ENCODE measurements at places on chromosomes 16 and 17. TPM values are rescaled to one million over a fixed set of nuclear protein-coding genes. Genes with fewer than 3 reads are reported as not detected.
A peak's percentile ranks its signal among the peaks of the same experiment; 100 is the strongest.

Gene ABCA6
- 0.15 TPM for total RNA-seq

Gene PRR35
- total RNA-seq, result not detected

DNA sequence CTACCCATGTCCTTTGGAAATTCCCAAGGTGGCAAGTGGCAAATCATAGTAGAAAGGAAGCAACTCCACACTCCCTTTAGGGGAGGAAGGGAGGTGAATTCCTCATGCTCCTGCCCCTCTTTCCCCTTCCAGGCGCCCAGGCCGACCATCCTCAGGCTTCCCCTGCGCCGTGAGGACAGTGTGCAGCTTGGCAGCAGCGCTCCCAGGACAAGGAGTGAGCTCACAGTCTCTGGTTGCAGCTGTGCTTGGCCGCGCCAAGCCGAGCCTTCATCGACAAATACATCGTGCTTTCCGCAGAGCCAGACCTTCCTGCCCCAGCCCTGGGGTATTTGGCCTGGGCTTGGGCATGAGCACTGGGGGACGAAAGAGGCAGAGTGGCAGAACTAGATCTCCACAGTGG is 112.6 kb downstream of the ENGASE start:
- no peaks in the 10 kb centered on the region for H3K4me1 ChIP-seq
- H3K4me3 ChIP-seq, result no peak overlapping the region
- DNase-seq, result no peak

DNA sequence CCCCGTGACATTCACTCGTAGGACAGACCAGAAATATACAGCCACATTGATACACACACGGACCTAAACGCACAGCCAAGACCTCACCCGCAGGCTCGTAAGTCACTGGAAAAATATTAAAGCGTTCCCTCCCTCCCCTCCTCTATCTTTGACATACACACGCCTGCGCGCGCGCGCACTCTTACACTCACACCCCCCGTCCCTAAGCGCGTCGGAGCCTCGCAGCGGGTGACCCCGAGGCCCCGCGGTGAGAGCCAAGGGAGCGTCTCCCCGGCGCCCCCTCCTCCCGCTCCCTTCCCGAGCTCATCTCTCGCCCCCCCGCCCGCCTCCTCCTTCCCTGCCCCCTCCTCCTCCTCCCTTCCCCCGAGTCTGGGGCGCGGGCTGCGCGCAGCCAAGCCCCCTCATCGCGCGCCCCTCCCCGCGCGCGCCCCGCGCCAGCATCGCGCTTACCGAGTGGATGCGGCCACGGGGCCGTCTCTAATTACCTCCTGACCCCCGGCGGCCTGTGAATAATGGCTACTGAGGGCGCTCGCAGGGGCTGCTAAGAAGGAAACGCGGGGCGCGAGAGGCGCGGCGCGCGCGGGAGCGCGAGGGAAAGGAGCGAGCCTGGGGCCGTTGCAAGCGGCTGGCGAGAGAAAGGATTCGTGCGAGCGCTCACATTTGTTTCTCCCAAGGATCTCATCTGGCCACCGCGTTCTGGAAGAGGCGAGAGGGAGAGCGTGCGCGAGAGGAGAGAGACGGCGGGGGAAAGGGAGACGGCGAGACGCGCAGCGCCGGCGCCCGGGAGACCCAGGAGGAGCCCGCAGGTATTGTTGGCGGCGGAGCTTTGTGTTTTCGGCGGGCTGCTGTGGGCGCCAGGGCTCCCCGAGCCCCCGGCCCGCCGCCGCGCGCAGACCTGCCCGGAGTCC is 42.4 kb downstream of the RAI1 start:
- peak; percentile 26 for DNase-seq
- H3K27ac ChIP-seq, result no peak overlapping the region
- H3K36me3 ChIP-seq, result no peaks in the 10 kb centered on the region
- H3K4me3 ChIP-seq, result no peak overlapping the region
- peaks cover 25% of the 10 kb centered on the region for H3K4me1 ChIP-seq

- H3K4me1 ChIP-seq, result no peaks in the 10 kb centered on the region
- no peaks in the 10 kb centered on the region for H3K36me3 ChIP-seq
- DNase-seq, result no peak
- H3K4me3 ChIP-seq, result no peak overlapping the region
- no peaks in the 10 kb centered on the region for H3K27me3 ChIP-seq
These were observed 120.6 kb downstream of the AIPL1 start for GRCh38 chr17:6314311-6314710.

DNA sequence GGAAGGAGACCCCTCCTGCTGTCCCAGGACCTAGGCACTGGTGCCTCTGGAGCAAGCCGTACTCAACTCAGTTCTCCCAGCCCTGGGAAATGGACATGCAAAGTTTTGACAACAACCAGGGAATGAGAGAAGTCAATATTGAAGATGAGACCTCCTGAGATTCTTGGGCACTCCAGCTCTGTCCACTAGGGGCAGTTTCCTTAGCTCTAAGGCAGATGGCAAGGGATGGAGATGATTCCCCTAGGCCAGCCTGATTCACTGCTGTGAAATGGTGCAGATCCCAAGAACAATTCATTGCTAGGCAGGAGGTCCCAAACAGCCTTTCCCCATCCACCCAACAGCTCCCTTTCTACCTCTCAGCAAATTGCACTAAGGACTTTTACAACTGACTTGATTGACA is 20.5 kb upstream of the SDR42E2 start:
- H3K27me3 ChIP-seq, result no peaks in the 10 kb centered on the region
- H3K4me1 ChIP-seq, result no peaks in the 10 kb centered on the region
- no peak overlapping the region for H3K27ac ChIP-seq
- H3K4me3 ChIP-seq, result no peak overlapping the region

GRCh38 chr17:32780721-32781120 is 96.2 kb downstream of the MYO1D start:
- H3K27ac ChIP-seq, result no peak overlapping the region
- H3K36me3 ChIP-seq, result no peaks in the 10 kb centered on the region
- H3K27me3 ChIP-seq, result no peaks in the 10 kb centered on the region
- H3K4me3 ChIP-seq, result no peak overlapping the region
- no peak for DNase-seq

Measured in CD4-positive, CD25-positive, alpha-beta regulatory T cell (primary cell).